ENCODE measurements at places on chromosomes 4 and X. TPM values are rescaled to one million over a fixed set of nuclear protein-coding genes. Genes with fewer than 3 reads are reported as not detected.

- H3K36me3 ChIP-seq, result no peaks in the 10 kb centered on the region
- H3K27ac ChIP-seq, result no peak overlapping the region
- H3K27me3 ChIP-seq, result peaks cover 5% of the 10 kb centered on the region
- H3K4me3 ChIP-seq, result no peak overlapping the region
Observed at GRCh38 chr4:16023776-16024408, 59.9 kb downstream of the PROM1 start.

- no peak overlapping the region for H3K4me3 ChIP-seq
- no peaks in the 10 kb centered on the region for H3K27me3 ChIP-seq
- peaks cover 38% of the 10 kb centered on the region for H3K36me3 ChIP-seq
- H3K4me1 ChIP-seq, result no peaks in the 10 kb centered on the region
- no peak for DNase-seq
Observed at GRCh38 chr4:8419222-8420041, 21.1 kb downstream of the ACOX3 start.

The CYBB gene
- 200 TPM for total RNA-seq

The ARAP2 gene
- total RNA-seq, result 51.9 TPM

DNA sequence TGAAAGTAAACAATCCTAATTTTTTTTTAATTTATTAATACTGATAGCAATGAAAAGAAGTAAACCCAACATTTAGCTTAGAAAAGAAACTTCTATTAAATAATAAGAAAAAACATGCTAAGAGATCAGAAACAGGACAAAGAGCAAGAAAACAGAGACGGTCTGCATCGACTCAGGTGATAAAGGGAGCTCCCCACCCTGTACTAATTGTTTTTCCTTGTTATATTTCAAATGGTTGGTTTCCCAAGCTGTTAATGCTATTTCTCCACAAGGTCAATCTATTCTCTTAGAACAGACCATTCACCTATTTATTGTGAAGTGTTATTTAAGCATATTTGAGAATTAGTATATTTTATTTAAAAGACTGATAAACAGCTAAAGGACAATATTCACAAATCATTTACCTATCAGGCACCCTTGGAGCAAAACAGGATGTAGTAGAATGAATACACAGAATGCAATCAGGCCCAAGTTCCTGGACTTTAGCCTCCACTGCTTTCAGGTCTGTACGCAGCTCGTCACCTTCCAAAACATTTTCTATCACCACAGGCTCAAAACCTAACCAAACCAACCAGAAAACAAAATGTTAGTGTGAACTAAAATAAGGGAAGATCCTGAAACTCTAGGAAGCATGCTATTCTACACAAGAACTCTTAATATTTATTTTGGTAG, 5.5 kb downstream of the SEPSECS start:
- no peaks in the 10 kb centered on the region for H3K27me3 ChIP-seq
- H3K4me1 ChIP-seq, result peaks cover 20% of the 10 kb centered on the region
- H3K4me3 ChIP-seq, result no peak overlapping the region
- H3K27ac ChIP-seq, result no peak overlapping the region
- H3K36me3 ChIP-seq, result peaks cover 39% of the 10 kb centered on the region
- DNase-seq, result no peak

DNA sequence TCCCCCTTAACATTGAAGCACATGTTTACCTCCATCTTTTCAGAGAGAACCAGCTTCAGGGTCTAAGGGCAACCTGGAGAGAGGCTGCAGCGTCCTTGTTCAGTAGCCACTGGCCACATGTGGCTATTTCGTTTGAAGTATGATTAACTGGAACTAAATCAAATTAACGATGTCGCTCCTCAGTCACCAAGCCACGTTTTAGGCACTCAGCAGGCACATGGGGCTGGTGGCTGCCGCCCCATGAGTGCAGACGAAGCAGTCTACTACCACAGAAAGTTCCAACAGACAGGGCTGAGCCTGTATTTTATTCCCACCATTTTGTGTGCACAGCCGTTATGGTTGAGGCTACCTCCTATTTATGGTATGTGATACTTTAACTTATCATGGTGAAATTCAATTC, 99.4 kb downstream of the WFS1 start:
- H3K36me3 ChIP-seq, result no peaks in the 10 kb centered on the region
- H3K4me1 ChIP-seq, result no peaks in the 10 kb centered on the region
- H3K4me3 ChIP-seq, result no peak overlapping the region
- no peaks in the 10 kb centered on the region for H3K27me3 ChIP-seq
- no peak overlapping the region for H3K27ac ChIP-seq
- DNase-seq, result no peak
